ENCODE measurements at places on chromosomes 11 and 22. TPM values are rescaled to one million over a fixed set of nuclear protein-coding genes. Genes with fewer than 3 reads are reported as not detected.

The APOL6 gene
- 4.3 TPM for polyA plus RNA-seq

The GRAMD1B gene
- 10.7 TPM for polyA plus RNA-seq

The KRTAP5-10 gene
- polyA plus RNA-seq: 0.21 TPM

The C11orf98 gene
- 59.9 TPM for polyA plus RNA-seq

The KRTAP5-11 gene
- polyA plus RNA-seq: 0.21 TPM

The SLC29A2 gene
- polyA plus RNA-seq: 23.1 TPM

The POU2AF3 gene
- 9.2 TPM for polyA plus RNA-seq

Measured in right renal pelvis (tissue), 4 donors.